ENCODE measurements at places on chromosomes 13 and 19.

DNA sequence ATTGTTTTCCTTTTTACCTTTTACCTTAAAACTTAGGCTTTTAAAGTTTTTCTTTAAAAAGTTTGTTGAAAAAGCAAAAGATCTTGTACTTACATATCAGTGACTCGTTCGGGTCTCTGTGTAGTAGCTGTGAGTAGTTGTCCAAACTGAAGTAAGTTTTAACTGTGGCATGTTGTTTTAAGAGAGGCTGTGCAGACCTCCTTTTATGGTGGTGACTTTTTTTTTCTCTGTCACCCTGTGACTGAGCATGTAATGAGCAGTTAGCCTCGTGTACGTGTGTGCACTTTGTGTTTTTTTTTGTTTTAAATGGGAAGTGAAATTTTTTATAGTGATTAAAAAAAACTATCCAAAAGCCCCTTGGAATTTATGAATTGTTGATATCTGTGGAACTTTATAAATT, at the start of gene GPR183:
GPR183 (minus strand) TSS at position 153 of the 400 bp plus-strand sequence. CDS start 11,254 bp downstream, outside the sequence.
- no peak for DNase-seq

GRCh38 chr13:91401920-91402319, 3.5 kb downstream of the GPC5 start:
- no peak for DNase-seq

- no peak for DNase-seq
These were observed 1.8 kb downstream of the F2RL3 start for GRCh38 chr19:16890461-16891184.

- DNase-seq, result no peak
These were observed 1131.7 kb downstream of the SLITRK5 start for GRCh38 chr13:88802886-88803285.

- DNase-seq, result no peak
These were observed 156.5 kb downstream of the ATP8A2 start for GRCh38 chr13:25528266-25528665.

- DNase-seq, result no peak
These were observed 47.2 kb upstream of the POMP start for GRCh38 chr13:28611654-28612131.

DNA sequence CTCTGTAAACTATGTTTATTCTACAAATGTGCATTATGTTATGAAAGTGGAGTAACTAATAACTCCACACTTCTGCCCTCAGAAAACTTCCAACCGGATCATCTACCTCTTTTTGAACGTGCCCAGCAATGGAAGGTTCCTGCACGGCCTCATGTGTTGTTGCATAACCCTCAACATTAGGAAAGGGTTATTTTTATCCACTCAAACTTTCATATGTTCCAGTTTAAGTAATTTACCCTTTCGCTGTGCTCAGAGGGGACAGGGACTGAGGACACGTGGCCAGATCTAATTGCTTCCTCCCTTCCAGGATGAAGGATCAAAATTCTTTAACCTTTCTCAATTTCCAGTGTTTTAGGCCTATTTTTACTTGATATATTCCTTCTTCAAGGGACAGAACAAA, 29.6 kb downstream of the IRS2 start:
- DNase-seq, result no peak

DNA sequence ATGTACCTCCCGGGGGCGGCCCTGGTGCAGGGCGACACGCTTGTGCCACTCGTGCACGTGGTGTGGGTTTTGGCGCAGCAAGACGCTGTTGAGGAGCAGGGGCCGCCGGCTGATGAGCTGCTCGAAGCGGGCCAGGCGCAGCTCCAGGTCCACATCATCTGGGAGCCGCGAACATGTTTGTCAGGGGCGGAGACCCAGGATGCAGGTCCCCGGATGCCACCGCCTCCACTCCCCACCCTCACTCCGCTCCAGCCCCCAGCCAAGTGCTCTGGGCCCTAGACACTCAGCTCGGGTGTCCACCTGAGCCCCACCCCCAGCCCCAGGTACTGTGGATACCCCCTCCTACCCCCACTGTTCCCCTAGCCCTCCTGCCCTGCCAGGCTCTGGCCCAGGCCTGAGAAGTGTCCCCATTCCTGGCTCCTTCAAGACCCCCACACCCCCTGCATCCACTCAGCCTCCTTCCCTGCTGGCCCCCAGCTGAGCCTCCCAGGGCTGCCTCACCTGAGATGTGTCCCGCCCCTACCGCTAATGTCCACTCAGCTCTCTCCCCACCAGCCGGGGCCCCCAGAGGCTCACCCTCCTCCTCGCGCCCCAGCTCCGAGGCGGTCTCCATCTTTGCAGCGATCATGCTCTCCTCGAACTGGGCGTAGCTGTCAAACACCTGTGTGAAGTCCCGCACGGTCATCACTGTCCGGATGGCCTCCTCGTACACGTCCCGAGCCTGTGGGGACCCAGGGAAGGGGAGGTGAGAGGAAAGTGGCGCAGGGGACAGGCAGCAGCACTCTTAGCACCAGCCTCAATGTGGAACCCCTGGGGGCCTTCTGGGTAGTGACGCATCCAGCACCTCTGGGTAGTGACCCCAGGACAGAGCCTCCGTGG, 5.4 kb downstream of the XAB2 start:
- no peak for DNase-seq

DNA sequence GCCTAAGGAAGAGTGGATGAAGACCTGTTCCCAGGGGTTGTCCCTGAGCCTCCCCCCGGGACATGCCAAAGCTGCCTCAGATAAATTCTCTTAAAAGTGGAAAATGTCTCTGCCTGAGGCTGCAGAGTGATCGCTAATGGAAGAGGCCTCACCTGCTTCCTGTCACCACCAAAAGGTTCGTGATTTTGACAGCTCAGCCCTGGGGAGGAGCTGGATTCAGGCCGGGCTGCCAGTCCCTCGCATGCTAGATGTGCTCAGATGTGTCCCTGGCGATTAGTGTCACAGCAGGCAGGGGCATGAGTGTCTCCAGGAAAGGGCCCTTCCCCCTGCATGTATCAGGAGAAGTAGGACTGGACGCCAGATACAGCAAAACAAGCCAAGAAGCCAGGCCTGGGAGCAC, 626.5 kb downstream of the UQCRFS1 start:
- DNase-seq, result no peak

Measured in suprapubic skin (tissue), 4 donors.